D721Med (cell line): ENCODE measurements at places on chromosomes 6 and 20.

DNA sequence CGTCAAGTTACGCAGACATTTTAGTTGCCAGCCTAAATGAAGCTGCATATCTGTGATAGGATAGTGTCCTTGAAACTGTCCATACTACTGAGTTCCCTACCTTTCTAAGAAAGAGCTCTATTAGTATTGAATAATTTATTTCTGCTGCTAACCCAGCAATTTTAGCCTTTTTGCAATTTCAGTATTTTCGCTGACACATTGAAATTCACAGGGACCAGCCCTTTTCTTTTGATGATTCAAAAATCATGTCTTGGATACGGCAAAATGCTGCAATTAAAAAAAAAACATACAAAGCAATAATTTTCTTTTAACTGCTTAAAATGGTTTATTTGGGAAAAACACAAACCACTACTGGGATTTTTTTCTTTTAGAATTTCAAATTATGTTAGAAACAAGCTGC is 563.3 kb downstream of the TBC1D32 start:
- DNase-seq: no peak

- no peak for DNase-seq
Observed at GRCh38 chr6:10695086-10695657, 400 bp downstream of the PAK1IP1 start.

GRCh38 chr6:87483929-87484328 is 11.2 kb downstream of the SLC35A1 start:
- DNase-seq: no peak

DNA sequence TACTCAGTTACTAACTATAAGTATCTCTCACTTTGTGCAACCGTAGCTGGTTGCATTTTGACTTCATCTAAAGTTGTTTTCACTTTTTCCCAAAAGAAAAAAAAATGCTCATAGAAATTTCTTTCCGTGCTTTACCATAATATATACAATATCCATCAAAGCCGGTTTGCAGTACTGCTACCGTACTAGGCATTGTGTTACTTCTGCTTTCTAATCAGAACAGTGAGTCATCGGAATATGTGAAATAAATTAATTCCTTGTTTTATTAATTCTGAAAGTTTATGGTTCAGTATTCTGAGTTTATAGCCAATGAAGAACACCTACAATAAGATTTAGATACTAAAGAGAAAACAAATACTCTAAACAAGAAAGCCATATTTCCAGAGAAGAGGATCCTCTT is 72.5 kb downstream of the TNFRSF21 start:
- DNase-seq: no peak

DNA sequence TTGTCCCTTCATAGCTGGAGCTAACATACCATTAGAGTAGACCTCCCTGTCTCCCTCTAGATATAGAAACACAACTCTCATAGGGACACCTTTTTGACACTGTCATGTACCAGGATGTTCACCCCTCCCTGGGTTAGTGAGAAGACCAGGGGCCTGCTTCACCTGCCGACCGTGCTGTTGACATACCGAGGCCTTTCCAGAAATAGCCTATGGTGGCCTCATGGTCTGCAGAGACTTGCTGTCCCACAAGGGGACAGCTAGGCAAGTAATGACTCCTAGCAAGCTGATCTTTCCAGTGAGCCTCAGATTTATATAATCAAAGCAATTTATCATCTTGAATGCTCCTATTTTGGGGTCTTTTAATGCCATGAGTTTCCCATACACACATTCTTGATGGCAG is 15.0 kb downstream of the ZDHHC14 start:
- no peak for DNase-seq

- no peak for DNase-seq
Observed at GRCh38 chr20:44597930-44598329, 15.6 kb downstream of the PKIG start.

- DNase-seq: no peak
Observed at GRCh38 chr6:10463491-10464481, 48.9 kb upstream of the TFAP2A start.

DNA sequence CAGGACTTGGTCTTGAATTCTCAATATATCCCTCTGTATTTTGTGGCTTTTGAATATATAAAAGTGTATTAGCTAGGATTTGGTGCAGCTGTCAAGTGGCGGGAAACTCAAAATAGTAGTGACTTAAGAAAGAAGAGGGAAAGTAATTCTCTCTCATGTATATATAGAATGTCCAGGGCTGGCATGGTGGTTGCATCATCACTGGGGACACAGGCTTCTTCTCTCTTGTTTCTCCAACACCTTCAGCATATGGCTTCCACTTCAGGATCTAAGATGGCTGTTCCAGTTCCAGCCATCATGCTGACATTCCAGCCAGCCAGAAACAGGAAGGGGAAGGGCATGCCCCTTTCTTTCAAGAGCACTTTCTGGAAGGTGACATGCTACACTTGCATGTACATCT is 11.8 kb upstream of the GPR6 start:
- no peak for DNase-seq

DNA sequence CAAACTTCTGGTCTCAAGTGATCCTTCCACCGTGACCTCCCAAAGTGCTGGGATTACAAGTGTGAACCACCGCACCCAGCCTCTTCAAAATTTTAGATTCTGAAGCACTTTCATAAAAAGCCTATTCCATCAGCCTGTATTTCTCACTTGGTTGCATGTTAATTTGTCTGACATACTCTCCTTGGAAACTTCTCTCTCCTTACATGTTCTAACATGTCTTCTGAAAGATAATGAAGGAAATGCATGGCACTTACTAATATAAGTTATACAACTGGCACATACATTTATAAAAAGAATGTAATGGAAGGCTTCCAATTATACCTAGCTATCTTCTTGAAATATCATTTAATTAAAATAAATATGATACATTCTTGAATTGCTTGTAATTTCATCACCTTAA is 597.5 kb downstream of the TBC1D32 start:
- DNase-seq: no peak

GRCh38 chr6:105495515-105495914 is 92.6 kb upstream of the PREP start:
- DNase-seq: no peak

DNA sequence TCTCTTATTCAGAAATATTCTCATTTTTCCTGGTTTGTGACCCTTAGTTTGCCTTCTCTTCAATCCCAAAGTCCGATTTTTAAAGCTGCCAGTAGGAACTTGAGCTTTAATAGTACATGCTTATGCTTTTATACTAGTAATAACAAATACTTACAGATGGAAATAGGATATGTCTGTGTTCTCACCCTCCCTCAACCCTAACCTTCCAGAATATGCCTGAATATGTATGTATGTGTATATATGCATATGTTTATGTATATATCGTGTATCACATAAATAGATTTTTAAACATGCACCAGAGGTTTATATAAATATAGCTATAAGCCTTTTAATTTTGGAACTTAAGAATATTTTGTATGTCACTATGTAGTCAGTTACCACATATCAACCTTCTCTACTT is 38.8 kb downstream of the CDYL start:
- DNase-seq: no peak

DNA sequence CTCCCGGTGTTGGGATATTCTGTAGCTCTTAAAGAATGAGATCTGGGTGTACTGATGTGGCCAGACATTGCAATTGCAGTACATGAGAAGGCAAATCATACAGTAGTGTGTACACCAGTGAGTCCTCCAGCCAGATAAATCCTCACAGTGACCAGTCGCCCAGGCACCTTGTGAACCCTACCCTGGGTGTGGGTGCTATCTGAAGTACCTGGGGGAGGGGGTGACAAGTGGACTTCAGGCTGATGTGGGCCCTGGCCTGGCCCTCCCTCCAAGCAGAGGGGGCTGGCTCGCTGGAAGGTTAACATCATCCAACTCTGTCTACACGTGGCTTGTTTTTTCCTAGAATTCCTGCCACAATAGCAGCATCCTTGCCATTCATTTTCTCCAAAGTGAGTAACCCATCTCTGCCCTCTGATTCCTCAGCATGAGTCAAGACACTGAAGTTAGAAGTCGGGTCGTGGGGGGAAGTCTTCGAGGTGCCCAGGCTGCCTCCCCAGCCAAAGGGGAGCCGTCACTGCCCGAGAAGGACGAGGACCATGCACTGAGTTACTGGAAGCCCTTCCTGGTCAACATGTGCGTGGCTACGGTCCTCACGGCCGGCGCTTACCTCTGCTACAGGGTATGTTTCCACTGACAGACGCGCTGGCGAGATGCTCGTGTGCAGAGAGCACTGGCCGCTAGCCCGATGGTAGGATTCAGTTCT is 70.8 kb downstream of the PTPN1 start:
- DNase-seq: no peak

DNA sequence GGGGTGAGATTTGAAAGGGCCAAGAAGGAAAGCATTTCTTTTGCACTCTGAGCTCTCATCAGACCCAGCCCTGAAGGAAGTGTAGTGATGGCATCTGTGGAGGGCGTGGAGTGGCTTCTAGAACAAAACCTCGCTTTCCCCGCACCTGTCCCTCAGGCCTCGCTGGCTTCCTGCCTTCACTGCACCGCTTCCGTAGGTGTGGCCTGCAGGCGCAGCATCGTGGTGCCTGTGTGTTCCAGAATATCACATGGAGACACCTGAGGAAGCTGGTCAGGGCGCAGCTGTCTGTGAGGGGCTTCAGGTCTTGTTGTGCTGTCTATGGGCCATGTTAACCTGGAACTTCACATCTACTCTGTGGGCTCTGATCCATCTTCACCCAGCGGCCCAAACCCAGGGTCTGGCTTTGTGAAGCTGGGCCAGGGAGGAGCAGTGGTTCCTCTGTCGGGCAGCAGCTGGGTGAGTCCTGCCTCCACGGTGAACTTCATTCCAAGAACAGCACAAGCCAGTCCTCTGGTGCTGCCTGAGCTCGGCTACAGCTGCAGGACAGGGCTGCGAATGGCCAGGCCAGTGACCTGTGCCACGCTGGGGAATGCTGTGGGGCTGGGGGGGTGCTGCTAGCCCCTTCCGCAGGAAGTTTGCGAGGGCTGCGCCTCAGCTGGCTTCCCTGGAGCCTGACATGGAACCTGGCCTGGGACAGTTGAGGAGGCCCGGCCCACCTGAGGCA is 40.9 kb downstream of the DSTN start:
- DNase-seq: no peak

DNA sequence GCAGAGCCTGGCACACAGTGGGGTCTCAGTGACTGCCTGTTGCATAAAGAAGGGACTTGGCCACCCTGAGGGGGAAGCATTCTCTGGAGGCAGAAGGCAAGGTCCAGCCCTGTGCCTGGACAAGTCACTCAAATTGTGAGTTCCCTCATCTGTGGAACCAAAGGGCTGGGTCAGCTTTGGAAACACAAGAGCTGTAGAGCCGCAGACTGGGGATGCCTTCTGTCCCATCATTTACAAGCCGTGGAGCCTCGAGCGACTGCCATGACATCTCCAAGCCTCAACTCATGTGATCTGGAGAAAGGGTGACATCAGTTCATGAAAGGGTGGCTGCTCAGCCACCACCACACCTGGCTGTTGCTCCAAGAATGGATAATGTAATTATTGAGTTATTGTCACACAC is 20.4 kb upstream of the SIRPD start:
- no peak for DNase-seq

GRCh38 chr6:143902827-143903226 is 38.6 kb downstream of the ZC2HC1B start:
- DNase-seq: no peak

DNA sequence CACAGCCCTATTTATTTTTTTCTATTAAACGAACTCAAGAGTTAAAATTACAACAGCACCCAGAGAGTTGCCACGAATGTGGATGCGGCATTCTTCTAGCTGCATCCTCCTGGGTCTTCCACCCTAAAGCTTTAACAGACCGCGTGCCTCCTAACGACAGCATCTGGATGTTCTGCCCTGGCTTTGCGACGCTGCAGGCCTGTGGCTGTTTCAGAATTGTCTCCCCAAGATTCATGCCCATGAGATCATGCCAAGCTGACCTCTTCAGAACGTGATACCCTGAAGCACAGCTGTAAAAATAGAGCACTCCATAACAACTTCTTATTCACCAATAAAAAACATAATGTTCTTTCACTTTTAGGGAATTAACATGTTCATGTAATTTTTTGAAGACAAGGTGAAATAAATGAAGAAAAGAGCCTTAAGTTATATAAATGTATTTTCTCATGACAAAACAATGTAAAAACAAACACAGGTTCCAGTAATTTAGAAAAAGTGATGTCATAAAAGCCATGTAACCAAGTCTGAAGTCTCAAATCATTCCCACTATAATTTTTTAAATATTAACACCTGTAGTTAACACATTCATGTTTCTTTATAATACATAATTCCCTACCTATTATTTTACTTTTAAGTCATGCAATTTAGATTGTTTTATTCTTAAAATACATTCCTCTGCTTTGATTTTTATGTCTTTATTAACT is 26.5 kb downstream of the HIVEP2 start:
- no peak for DNase-seq

DNA sequence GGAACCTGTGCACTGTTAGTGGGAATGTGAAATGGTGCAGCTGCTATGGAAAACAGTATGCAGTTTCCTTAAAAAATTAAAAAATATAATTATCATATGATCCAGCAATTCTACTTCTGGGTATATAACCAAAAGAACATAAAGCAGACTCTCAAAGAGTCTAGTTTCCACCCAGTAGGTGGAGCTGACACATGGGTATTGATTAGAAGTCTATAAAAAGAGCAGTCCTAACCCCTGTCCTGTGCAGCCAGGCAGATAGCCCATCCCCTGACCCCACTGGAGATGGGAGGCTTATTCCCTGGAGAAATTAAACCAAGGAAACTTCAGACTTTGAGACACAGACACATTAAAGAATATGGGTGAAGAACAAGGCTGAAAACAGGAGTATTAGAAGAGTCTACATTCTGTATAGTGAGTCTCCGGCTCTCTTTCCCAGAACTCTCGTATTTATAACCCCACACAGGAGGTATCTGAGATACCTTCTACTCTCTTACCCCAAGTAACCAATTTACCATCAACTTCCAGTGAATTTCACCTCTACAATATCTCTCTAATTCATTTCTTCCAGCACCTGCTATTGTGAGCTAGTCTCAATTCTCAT is 92.3 kb downstream of the SEL1L2 start:
- DNase-seq: no peak

DNA sequence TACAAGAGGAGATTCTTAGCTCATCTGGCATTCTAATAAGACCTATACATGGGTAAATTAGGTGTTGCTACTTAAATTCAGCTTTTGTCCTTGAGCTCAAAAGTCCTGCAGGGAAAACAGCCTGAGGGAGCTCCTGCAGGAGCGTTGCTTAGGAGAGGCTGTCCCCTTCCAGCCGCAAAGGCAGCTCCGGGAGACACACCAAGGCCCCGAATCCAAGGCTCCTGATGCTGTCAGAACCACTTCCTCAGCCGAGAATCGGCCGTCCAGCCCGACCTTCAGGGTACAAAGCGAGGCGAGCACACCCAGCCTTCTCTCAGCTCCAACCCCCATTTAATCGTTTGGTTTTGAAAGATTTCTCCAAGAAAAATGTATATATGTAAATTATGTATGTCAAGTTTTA is 87.0 kb downstream of the DACT2 start:
- no peak for DNase-seq

DNA sequence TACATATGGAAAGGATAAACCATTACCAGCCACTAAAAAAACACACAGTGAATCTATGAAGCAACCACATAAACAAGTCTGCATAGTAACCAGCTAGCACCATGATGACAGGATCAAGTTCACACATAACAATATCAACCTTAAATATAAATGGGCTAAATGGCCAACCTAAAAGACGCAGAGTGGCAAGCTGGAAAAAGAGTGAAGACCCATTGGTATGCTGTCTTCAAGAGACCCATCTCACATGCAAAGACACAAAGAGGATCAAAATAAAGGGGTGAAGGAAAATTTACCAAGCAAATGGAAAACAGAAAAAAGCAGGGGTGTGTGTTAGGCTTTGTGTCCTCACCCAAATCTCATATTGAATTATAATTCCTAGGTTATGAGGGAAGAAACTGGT is 909.2 kb downstream of the EPHA7 start:
- DNase-seq: no peak

GRCh38 chr6:149140137-149140909 is 177.2 kb upstream of the TAB2 start:
- DNase-seq: no peak
